ENCODE measurements at places on chromosomes 2 and 18.

- no peak for DNase-seq
Measured at GRCh38 chr2:129901754-129902415, 77.6 kb upstream of the RAB6C start.

DNA sequence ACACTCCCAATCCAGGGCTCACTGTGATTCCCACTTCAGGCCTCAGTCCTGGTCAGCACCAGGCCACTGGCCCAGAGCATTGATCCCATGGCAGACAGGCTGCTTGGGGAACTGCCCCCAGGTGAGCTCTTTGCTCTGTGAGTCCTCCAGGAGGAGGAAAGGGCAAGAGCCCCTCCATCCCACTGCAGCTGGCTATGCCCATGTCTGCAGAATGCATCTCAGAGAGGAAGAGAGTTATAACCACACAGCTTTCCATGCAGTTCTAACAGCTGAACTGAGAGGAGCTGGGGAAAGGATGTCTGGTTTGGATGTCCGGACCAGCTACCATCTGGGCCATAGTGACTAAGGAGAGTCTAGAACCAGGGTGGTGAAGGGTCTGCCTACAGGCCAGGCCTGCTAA is 230.3 kb downstream of the DYSF start:
- no peak for DNase-seq

GRCh38 chr2:187698374-187699110 is 144.3 kb upstream of the TFPI start:
- no peak for DNase-seq

- DNase-seq, result no peak
Measured at GRCh38 chr2:6667326-6667725, 198.4 kb downstream of the CMPK2 start.

DNA sequence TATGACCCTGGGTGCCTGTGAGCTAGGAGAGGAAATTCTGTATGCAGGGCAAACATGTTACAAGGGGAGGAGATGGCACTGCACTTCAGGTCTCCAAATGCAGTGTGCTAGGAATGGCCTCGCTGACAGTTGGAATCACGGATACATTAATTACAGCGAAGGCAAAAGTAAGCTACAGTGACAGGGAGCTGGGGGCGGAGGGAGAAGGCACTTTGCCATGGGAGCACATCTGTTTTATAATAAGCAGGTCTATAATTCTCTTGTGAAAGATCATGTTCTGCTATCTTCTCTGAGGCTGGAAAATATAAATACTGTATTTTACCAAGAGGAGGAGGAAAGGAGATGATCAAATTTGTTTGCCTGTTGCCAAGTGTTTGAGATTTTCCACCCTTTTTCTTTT is 56.3 kb upstream of the FZD5 start:
- no peak for DNase-seq

- no peak for DNase-seq
Measured at GRCh38 chr18:59063912-59064311, 75.8 kb upstream of the SEC11C start.

GRCh38 chr2:88500691-88501090 is 48.2 kb upstream of the FOXI3 start:
- no peak for DNase-seq

DNA sequence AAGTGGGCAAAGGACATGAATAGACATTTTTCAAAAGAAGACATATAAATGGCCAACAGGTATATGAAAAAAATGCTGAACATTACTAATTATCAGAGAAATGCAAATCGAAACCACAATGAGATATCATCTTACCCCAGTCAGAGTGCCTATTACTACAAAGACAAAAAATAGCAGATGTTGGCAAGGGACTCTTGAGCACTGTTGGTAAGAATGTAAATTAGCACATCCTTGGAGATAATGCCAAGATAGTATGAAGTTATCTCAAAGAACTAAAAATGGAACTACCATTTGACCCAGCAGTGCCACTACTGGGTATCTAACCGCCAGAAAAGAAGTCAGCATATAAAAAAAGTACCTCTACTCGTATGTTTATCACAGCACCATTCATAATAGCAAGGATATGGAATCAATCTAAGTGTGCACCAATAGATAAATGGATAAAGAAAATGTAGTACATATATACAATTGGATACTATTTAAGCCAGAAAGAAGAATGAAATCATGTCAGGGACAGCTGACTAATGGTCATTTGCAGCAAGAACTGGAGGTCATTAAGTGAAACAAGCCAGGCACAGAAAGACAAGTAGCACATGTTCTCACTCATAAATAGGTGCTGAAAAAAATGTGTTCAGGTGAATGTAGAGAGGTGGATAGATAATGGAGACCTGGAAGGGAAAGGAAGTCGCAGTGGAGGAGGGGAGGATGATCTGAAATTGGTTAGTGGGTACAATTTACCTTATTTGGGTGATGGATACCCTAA is 141.7 kb upstream of the B3GNT2 start:
- DNase-seq, result no peak

GRCh38 chr2:179137200-179137759 is 87.3 kb upstream of the CCDC141 start:
- DNase-seq, result no peak

- DNase-seq, result no peak
Measured at GRCh38 chr2:112880696-112881095, 30.3 kb upstream of the IL37 start.

DNA sequence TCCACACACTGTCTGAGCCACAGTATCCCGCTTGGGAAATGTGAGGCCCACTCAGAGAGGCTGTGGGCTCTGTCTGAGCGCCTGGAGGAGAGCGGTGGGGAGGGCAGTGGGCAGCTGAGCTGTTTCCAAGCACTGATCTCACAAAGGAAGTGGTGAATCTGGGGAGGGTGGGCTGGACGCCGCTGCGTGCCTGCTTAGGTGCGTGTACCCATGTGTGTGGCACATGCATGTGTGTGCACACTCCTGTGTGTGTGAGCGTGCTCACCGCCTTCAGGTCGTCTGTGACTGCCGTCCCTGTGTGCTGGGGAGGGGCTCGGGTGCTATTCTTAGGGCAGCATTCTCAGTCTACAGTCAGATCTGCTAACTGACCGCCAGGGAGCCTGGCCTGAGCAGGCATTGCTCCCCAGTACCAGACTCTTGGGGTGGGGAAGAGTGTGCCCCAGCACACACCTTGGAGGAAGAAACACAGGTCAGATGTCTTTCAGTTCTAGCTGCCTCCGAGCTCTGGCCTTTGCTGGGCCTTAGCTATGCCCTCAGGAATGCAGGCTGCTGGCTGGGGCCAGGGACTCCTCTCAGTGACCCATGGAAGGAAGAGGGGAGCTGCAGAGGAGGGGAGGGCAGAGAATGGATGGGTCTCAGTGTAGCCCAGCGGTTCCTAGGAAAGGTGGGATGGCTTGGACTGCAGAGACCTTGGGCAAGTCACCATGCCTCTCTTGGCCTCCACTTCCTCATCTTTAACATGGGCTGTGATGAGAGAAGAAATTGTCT is 31.4 kb downstream of the KCNIP3 start:
- DNase-seq, result no peak

GRCh38 chr18:77851802-77852201 is 602.2 kb downstream of the GALR1 start:
- DNase-seq, result no peak

Measured in activated T-helper 2 cell treated with anti-CD3 and anti-CD28 coated beads, Interferon-gamma antibody, Interleukin-2, Interleukin-4, amounts not matched to agents 10 μg/mL and 5 μg/mL and 100 μg/mL, durations not matched to agents 14 hours and 24 hours and 36 hours (primary cell).